Gastrocnemius medialis (tissue), 4 donors: ENCODE measurements at places on chromosomes 11 and 22.
A peak's percentile ranks its signal among the peaks of the same experiment; 100 is the strongest.

GRCh38 chr11:17821648-17822400, 87.2 kb downstream of the KCNC1 start:
- DNase-seq, result no peak

- no peak for DNase-seq
Observed at GRCh38 chr22:41178425-41178975, 26.6 kb upstream of the L3MBTL2 start.

DNA sequence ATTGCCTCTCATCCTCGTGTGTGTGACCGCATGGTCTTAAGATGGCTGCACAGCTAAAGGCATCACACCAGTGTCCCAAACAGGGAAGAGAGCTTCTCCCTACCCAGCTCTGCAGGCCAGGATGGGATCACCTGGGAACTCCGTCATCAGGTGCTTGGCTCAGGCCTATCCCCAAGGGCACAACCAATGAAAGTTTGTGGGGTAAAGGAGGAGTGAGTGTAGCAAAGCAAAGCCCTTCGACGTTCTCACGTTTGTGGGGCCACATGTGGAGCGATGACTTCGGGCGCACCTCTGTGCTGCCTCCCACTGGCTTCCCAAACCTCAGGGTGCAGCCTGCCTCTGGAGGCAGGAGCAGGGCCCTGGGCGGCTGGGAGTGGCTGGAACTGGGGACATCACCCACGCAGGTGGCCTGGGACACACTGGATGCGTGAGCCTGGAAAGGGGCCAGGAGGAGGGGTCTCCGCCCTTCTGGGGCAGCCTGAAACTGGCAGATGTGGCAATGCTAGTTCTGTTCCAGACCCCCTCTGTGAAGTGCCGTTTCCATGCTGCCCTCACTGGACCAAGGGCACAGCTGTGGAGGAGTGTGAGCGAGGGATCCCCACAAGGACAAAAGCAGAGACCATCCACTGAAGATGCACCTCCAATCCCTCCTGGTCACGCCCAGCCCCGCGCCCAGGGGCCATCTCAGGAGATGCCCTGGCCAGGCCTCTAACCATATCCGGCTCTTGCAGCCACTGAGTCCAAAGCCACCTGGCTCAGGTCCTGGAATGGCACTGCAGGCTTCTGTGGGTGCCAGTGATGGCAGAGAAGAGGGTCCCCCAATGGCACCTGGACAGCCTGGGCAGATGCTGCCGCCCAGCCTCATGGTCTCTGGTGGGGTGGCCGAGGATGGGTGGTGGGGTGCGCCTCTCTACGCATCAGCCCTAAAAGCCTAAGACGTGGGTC, 30.6 kb upstream of the GAL start:
- DNase-seq, result no peak

- DNase-seq, result no peak
Observed at GRCh38 chr11:6390718-6391469, 620 bp downstream of the SMPD1 start.

DNA sequence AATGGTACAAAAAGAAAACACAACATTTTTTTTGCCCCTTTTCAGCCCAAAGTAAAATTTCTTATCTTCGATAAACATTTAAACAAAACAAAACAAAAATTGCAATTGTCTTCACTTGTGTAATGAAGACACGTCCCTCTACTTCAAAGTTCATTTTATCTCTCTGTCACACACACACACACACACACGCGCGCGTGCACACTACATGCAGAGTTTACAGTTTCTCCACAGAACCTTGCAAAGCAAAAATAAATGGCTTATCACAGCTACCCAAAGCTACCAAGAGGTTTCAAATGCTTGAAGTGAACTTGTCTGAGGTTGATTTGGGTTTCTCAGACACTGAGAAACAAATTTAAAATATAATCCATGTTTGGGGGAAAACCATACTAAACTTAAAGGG, 72.3 kb downstream of the ETS1 start:
- DNase-seq, result no peak

- DNase-seq, result no peak
Observed at GRCh38 chr22:46791201-46791731, 28.8 kb downstream of the TBC1D22A start.

DNA sequence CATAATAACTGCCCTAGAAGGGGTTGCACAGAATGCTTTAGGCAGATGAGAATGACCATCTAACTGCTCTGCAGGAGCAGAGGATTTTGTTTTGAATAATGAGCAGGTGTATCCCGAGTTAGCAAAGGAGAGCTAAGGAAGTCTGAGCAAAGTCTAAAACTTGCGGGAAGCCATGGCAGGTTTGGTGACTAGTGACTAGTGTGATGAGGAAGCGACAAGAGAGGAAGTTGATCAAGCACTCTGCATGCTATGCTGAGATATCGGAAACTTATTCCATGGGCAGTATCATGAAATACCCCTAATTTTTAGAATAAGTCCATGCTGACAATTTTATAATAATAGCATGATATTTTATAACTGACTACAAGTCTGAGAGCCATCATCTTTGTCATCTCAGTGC, 12.9 kb downstream of the OLFML1 start:
- DNase-seq, result no peak

DNA sequence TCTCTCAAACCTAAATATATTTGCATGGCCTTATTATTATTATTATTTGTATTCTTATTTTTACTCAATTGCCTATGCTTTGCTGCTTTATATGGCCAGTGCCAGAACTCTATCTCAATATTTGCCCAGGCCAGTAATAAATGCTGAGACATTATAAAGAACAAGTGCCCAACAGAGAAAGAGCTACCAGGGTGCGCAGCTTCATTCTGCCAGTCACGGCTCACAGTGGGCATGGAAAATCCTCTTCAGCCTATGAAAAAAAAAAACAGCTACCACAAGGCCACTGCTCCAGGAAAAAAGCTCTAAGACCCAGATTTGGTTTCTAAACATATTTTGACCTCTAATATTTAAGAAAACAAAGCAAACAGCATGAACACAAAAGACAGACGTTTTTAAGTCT, 1223.6 kb downstream of the LRRC4C start:
- DNase-seq, result no peak

DNA sequence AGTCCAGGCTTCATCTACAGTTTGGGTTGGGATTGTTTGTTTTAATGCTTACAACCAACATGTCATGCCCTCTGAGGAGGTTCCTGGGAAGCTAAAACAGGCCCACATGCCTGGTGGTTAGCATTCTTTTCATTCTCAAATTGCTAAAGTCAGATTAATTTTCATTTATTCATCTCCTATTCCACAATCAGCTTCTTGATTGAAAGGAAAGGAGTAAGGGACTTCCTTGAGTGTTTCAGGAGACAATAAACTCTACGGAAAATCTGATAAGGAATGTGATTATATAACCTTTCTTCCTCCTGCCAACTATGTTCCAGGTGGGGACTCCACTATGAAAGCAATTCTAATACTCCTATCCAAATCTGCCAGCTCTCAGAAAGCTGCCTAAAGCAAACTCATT, 30.8 kb downstream of the MRTFA start:
- DNase-seq, result no peak

DNA sequence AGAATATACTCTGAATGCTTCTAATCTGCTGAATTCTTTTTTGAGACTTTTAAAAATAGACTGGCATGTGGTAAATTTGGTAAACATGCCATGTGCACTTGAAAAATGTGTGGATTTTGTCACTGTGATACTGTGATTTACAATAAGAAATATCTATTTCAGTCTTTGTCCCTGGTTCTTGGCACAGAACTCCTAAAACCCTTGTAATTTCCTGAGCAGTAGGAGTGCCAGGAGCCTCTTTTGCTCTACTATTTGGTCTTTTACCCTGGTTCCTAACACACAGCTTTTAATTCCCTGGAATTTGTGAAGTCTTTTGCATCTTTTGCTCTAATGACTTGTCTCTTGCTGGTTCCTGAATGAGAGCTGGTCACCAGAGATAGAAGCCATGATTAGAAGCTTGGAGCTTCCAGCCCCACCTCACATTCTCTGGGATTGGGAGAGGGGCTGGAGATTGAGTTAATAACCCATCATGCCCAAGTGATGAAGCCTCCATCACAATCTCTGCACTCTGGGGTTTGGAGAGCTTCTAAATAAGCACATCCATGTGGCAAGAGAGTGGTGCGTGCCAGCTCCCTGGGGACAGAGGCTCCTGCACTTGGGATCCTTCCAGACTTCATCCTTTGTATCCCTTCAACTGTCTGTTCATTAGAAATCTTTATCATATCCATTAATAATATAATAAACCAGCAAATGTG, 27.2 kb upstream of the SYT13 start:
- no peak for DNase-seq

- DNase-seq, result no peak
Observed at GRCh38 chr22:32574411-32574810, 99.8 kb downstream of the FBXO7 start.

GRCh38 chr11:5467527-5467926, 18.4 kb downstream of the OR51I2 start:
- DNase-seq, result no peak

DNA sequence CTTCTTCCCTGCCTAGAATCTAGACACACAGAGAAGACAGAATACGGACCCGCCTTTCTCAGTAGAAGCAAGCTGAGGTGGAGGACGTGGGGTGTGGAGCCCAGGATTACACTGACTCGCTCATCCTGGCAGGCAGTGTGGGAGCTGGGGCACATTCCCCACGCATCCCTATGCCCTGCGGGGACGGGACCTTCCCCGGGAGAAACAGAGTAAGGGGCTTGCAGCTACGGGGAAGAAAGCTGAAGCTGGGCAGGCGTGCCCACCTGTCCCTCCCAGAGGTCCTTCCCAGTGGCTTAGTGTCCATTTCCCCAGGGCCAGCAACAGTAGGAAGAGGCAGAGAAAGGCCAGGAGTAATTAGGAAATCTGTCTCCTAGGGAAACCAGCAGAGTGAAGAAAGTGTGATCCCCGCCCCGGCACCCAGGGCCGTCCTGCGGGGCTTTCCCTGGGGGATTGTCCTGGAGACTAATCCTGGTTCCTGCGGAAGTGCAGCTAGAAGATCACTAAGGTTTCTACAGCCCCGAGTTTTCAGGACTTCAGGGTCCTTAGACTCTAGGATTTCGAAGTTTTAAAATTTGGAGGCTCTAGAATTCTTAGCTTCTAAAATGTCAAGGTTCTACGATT, 7.8 kb downstream of the DNAJB13 start:
- no peak for DNase-seq

GRCh38 chr11:81959341-81959740, 774.3 kb downstream of the FAM181B start:
- no peak for DNase-seq

- no peak for DNase-seq
Observed at GRCh38 chr11:848380-848931, 5.8 kb downstream of the TSPAN4 start.

GRCh38 chr11:118783724-118784495, 7.1 kb downstream of the DDX6 start:
- peak; percentile 56 for DNase-seq

DNA sequence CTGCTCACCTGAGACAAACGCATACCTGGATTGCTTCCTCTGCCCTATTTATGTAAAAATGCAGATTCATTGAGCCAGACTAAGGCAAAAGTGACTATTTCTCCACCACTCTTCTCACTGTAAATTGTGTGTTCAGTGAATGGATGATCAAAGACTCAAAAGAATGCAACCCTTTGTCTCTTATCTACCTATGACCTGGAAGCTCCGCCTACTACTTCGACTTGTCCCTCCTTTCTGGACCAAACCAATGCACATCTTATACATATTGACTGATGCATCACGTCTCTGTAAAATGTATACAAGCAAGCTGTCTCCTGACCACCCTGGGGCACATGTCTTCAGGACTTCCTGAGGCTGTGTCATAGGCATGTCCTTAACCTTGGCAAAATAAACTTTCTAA, 418.0 kb upstream of the SYN3 start:
- no peak for DNase-seq

DNA sequence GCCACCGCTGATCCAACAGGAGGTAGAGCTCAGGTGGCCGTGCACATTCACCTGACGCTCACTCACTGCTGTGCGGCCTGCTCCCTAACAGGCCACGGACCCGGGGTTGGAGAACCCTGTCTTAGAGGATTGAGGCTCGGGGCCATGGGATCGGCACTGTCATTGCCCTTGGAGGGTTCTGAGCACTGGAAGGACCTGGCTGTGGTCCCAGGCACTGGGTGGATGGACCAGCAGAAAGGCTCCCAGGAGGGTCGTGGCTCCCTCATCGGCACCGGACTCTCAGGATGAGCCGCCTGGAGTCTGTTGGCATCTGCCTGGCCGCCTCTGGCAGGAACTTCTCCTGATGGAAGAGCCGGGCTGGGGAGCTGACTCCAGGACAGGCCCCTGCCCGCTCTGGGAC, 6.5 kb downstream of the KCNQ1 start:
- DNase-seq, result peak; percentile 7

DNA sequence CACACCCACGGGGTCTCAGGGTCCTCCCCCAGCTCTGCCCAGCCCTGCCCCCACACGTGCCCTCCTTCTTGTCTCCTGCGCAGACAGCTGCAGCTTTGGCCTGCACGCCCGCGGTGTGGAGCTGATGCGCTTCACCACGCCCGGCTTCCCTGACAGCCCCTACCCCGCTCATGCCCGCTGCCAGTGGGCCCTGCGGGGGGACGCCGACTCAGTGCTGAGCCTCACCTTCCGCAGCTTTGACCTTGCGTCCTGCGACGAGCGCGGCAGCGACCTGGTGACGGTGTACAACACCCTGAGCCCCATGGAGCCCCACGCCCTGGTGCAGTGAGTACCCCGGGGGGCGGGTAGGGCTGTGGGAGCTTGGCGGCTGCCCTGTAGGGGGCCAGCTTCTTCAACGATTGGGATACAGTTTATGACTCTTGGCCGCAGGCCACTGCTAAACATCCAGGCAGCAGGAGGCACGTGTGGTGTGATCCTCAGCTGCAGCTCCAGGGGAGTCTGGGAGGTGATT, 30.8 kb downstream of the ST14 start:
- DNase-seq, result no peak

DNA sequence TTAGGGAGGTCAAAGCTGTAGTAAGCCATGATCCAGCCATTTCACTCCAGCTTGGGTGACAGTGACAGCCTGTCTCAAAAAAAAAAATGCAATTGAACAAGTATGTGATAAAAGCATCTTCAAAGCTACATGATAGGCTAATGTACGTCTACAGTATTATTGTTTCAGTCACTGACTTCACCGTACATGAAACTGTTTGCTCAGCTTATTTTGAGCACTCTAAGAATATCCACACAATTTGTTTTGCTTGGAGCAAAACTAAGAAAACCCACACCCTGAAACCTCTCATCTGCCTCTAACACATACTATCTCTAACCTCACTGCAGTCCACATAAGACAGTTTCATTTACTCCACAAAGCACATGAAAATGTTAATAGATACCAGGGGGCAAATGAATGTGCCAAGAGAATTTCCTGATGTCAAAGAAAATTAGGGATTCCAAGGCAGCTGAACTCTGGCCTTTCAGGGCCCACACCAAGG, 60.7 kb downstream of the KCNA4 start:
- no peak for DNase-seq

DNA sequence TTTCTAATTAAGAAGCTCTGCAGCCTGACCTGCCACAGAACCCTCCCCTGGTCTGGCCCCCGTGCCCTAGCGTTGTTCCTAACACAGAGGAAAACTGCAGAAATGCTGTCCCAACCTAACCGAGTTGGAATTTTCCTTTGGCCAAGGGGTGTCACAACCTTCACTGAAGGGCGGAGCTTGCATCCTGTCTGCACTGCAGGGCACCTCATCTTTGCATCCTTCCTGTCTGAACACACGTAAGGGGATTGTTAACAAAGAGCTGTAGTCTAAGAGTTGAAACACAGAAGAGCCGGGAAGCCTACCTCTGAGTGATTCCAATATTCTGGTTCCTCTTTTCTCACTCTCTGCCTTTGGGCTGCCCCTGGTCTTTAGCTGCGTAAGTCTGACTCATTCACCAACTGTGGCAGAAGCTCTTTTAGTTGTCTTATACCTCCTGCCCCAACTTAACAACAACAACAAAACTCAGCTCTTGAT, 1.6 kb downstream of the DIXDC1 start:
- DNase-seq, result no peak
